NCI-H2029 (cell line): ENCODE measurements at places on chromosomes 16 and 17.

GRCh38 chr17:40612599-40613244, 34.9 kb downstream of the SMARCE1 start:
- DNase-seq: peak; percentile 31

- DNase-seq: no peak
Observed at GRCh38 chr17:59347975-59348391, 16.5 kb downstream of the YPEL2 start.

GRCh38 chr17:40281663-40282062, 6.0 kb upstream of the CDC6 start:
- DNase-seq: no peak

- no peak for DNase-seq
Observed at GRCh38 chr16:86515777-86516622, 5.7 kb downstream of the FOXF1 start.

DNA sequence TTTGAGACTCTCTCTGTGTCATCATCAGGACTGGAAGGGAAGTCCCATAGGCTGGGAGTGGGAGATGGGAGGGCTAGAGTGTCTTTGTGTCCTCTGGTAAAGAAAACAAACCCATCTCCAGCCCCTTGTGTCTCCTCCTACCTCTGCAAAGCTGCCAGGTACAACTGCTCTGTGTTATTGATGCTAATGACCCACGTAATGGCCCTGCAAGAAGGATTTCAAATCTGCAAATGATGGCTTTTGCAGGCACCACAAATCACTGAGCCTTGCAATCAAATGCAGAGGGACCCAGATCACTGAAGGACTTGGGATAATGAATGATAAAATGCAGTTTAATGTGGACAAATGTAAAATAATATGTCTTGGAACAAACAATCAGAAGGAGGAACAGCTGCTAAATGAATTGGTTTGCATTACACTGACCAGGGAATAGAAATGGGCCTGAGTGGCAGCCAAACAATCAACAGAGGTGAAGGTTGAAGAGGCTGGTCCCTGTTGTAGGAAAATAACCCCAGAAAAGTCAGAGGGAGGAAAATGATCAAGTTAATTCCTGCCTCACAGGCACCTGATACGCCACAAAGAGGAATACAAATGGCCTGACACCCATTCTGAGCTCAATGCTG, 425.1 kb downstream of the UTP18 start:
- no peak for DNase-seq

DNA sequence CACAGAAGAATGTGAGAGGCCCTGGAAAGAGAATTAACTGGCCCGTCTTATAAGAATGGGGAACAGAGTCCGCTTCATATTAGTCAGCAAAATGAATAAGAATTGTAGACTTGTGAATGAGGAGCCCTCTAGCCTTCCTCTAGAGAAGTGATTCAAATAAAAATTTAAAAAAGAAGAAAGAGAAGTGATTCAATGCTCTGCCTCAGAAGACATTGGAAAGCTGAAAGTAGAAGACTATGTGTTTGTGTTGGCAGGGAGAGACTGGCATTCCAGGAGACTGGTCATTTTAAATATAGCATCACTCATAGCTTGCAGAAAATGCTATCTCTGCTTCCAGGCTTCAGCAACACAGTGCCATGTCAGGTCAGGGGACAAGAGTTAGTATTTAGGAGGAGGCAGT, 190.6 kb upstream of the HS3ST3A1 start:
- DNase-seq: no peak

GRCh38 chr16:50610331-50611262, 62.4 kb downstream of the NKD1 start:
- no peak for DNase-seq

- DNase-seq: peak; percentile 18
Observed at GRCh38 chr17:68020409-68020756, 15.2 kb upstream of the KPNA2 start.

GRCh38 chr17:7136266-7136877, 21.8 kb upstream of the ASGR2 start:
- peak; percentile 40 for DNase-seq

DNA sequence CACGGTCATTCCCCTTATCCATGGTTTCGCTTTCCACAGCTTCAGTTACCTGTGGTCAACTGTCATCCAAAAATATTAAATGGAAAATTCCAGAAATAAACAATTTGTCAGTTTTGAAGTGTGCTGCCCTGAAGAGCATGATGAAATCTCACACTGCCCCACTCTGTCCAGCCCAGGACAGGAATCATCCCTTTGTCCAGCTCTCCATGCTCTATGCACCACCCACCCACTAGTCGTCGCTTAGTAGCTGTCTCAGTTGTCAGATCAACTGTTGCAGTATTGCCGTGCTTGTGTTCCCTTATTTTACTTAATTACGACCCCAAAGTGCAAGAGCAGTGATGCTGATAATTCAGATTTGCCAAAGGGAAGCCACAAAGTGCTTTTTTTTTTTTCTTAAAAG, 10.3 kb downstream of the KRT9 start:
- no peak for DNase-seq

DNA sequence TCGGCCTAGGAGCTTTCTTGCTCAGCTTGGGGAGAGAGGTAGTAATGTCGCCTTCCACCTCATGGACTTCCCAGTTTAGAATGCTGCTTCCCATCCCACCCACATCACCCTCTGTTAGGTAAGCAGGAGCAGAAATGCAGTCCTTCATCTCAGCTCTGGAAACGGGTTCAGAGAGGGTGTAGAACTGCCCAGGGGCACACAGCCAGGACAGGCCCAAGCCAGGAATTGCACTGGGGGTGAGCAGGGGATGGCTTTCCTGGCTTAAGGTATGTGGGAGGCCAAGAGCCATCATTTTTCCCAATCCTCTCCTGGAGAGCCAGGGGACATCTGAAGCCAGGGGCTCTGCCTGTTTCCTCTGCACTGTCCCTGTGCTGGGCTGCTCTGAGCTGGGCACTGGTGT, 33.6 kb downstream of the RAI1 start:
- no peak for DNase-seq

DNA sequence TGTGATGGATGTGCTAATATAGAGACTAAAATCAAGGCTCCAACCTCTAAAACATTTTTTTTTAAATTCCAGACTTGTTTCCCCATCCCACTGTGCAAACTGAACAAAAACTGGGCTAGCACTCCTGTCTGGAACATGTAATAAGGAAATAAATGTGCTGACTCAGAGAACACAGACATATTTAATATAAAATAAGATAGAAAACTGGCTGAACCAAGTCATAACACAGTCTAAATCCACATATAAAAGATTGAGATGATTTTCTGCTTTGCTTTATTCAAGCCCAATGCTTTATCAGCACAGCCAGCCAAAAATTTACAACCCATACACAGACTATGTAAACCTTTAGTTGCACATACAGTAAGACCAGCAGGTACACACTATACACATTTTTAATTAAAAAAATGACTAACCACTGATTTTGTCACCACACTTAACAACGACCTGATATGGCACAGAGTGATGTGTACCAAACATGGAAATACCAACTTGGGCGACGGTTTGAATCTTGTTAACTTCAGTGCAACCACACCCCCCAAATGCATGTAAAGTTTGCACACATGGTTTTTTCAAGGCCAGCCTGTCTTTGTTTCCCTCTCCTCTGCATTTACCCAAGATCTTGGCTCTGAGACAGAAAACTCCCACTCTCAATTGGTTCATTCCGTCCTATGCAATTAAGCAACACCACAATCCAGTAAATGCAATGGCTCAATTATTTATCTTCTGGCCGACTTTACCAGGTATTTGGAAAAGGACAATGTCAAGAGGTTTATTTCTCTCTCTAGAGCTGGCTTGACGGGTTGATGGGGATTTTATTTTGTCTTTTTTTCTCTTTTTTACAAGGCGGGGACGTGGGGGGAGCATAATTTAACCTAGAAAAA, 1.2 kb downstream of the STAT3 start:
- DNase-seq: peak; percentile 43

GRCh38 chr16:27405546-27406451, 3.8 kb downstream of the IL21R start:
- no peak for DNase-seq

- DNase-seq: no peak
Observed at GRCh38 chr17:7977805-7978204, 24.6 kb upstream of the GUCY2D start.

DNA sequence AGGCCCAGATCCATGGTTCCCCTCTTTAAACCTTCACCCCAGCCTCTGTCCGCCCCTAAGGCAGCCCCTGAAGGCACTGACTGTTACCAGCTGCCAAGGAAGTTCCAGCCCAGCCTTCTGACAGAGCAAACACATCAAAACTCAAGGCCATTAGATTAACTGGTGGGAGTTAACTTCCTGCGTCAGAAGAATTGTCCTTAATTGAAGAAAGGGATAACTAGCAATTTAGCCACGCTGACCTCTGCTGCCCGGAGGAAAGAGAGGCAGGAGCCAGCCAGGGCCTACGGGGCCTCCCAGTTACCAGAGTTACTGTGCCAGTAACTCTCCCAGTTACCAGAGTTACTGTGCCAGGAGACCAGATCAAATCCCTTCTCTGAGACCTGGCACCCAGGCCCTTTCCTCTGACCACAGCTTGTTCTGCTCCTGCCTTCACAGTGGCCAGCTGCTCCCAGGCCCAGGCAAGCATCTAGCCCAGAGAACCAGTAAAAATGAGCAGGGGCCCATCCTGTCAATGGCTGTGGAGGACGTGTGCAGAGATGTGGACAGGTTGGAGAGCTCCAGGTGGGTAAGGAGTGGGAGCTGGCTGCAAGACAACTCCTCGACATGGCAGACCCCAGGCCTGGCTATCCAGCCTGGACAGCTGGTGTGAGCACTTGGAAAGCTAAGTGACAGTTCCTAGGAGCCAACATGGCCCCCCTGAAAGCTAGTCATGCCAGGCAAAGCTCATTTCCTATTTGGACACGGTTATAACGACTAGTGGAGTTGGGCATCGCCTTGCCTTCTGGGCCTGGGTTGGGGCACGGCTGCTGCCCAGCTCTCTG, 2.8 kb upstream of the PITPNM3 start:
- no peak for DNase-seq

DNA sequence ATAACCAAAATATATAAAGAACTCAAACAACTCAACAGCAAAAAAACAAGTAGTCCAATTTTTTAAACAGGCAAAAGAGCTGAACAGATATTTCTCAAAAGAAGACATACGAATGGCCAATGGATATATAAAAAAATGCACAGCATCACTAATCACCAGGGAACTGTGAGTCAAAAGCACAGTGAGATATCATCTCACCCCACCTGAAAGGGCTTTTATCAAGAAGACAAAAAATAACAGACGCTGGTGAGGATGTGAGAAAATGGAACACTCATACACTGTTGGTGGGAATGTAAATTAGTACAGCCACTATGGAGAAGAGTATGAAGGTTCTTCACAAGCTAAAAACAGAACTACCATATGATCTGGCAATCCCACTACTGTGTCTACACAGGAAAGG, 7.4 kb downstream of the XYLT1 start:
- DNase-seq: no peak

DNA sequence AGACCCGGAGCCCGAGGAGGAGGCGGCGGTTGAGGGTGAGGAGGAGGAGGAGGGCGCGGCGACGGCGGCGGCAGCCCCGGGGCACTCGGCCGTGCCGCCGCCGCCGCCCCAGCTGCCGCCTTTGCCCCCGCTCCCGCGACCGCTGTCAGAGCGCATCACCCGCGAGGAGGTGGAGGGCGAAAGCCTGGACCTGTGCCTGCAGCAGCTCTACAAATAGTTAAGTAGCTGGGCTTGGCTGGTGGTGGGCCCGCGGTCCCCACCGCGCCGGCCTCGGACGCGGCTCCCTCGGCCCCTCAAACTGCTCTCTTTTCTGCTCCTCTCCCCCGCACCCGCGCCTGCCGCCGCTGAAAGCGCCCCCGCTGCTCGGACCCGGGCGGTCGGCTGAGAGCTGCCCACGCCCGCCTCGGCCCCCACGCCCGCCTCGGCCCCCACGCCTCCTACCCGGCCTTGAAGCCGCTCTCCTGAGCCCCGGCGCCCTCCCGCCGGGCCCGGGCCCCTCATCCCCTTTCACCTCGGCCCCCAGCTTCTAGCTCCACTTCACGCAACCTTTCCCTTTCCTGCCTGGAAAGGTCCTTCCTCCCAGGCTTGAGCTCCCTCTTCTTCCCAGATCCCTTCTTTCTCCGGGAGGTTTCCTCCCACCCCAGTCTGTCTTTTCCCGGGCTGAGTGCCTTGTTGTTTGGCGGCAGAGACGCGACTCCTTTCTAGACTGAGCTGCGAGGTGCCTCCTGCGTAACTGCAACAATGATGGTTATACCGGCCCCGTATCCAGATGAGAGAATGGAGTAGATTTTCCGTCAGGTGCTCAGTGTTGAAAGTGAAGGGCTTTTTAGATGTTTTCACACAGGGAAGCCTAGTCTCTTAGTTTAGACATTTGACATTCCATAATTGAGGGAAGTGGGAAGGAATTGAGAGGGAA, 850 bp downstream of the PPM1E start:
- no peak for DNase-seq

GRCh38 chr16:51159865-51160264, 8.8 kb upstream of the SALL1 start:
- no peak for DNase-seq

DNA sequence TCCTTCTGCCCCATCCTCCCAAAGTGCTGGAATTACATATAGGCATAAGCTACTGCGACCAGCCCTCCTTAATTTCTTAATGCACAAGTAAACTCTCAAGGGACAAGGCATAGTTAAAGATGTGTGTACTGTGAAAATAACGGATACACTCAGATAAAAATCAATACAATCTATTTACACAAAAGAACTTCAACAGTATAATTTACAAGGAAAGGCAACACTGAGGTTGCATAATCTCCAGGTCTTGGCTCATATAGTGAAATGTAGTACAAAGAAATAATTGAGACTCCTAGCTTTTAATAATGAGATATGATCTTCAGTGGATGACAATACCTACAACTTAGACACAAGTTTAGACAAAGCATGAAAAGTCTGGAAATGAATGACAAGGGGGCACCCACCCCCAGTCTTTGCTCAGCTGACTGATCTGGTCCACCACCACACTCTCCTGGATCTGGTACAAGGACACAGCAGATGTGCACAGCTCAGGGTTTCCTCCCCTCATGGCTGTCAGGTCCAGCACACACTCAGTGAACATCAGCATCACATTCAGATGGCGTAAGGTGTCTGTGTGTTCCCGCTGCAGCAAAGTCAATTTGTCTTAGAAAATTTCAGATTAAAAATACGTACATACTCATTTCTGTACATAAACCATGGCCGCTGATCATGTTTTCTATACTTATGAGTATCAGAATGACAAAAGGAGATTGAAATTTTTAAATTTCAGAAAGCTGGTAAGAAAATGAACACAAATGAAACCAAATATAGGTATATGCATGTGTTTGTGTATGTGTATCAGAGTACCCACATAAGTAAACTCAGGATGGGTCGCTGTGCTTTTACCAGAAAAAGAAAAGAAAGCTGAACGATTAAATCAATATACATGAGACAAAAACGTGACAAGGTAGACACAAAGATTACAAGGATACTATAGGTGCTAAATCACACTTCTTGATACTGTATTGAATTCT, 33.7 kb upstream of the ALDH3A1 start:
- no peak for DNase-seq
